ENCODE measurements at places on chromosomes 12 and 14.

DNA sequence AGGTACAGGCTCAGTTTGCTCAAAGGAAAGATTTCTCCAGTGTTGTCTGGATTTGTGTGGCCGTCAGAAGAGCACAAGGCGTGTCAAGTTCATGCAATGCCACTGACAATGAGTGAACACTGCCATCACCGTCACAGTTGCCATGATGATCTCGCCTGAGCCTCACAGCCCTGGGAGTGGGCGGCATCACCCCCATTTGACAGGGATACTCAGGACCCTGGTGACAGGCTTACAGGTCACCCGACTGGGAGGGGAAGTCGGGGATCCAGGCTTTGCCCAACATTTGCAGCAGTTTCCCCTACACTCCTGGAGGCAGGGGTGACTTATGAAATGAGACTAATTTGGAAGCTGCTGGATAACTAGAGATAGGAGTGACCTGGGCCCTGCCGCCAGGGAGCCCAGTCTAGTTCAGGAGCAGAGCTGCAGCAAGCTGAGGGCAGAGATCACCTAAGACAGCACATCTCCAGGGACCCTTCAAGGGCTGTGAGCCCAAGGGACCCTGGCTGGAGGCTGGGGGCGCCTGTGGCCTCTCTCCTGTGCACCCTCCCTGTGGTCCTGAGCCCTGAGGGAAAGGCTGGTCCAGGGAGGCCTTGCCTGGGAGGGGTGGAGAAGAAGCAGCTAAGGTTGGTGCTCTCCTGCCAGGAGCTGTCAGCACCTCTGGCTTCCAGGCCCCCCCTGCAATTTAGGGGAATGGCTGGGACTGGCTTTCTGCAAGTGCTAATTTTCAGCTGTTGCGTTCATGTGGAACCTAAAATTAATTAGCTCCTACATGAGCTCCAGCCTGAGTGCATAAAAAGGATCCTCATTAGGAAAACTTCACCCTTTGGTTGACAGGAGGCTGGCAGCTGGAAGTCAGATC, 32.4 kb upstream of the BEGAIN start:
- DNase-seq: peak; percentile 90

DNA sequence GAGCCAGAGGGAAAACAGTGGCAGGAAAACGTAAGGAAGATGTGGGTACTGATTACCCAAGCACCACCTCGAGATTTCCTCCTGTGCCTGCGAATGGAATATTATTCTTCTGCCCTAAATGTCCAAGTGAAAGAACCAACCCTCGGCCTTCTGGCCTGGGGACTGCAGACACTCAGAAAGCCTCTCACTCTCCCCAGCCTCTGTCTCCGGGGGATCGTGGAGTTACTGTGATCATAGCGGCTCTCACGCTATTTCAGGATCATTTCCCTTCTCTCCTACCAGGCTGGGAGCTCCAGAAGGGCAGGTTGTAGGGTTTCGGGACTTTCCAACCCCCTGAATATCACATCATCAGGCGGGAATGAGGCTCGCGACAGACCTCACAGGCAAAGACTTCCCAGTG, 68.9 kb downstream of the KDM2B start:
- DNase-seq: no peak

DNA sequence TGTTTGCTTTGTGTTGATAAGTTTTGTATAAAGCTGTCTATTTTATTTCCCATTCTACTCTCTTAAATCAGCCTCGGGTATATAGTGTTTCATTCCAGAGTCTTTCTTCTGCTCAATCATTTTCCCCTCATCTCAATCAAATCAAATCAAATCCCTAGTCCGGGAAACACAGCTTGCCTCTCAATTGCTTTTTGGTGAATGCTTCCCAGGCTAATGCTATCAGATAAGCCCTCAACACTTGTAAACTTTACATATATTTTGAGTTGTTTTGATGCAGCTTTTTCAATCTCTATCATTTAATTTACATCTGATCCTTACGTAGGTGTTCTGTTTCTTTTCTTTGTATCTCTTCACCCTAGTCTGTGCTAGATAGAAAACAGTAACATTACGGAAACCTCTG, 416.7 kb upstream of the PDE3A start:
- no peak for DNase-seq

- DNase-seq: no peak
Measured at GRCh38 chr12:71195338-71195896, 37.6 kb upstream of the TSPAN8 start.

DNA sequence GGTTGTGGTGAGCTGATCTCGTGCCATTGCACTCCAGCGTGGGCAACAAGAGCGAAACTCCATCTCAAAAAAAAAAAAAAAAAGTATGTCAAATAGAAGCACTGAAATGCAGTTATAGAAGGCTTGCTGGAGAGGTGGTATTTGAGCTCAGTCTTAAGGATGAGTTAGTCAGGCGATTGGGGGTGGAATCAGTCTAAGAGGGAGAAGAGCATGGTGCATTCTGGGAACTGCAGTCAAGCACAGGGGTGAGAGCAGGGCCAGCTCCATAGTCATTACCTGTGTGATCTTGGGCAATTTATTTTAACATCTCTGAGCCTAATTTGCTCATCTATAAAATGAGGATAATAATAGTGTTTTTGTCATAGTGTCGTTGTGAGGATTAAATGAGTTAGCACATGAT, 5.9 kb upstream of the GNB3 start:
- no peak for DNase-seq

DNA sequence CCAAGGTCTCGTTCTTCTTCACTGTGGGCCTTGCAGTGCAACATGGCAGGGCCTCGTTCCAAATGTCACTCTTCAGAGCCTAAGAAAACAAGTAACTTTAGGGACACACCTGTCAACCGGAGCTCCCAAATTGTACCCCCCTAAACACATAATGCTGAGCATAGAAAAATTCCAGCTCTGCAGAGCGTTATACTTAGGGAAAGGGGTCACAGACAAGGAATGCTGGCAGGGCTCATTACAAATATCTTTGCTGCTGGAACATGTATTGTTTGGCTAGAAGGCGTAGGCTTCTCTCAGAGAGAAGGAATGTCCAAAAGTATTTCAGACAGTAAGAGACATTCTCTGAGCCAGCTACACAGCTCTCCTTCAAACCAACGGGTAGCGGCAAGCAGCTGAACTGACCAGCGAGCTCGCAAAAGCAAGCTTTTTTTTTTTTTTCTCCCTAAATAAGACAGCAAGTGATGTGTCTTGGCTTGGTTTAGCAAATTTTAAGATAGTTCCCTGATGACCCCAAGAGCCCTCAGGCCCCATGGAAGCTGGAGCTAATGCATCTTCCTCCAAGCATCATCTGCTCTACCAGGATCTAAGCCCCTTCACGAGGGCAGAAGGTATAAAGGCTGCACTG, 24.5 kb downstream of the SSH1 start:
- DNase-seq: no peak

- no peak for DNase-seq
Measured at GRCh38 chr14:52369305-52369801, 55.2 kb downstream of the PTGER2 start.

GRCh38 chr12:40224439-40225291, at the start of gene LRRK2:
Gene LRRK2 (plus strand): TSS chr12:40224997. CDS start chr12:40225132, 135 bp downstream.
- DNase-seq: peak; percentile 87

- DNase-seq: peak; percentile 73
Measured at GRCh38 chr12:52004042-52004648, 2.6 kb upstream of the TAMALIN start.
